ENCODE measurements at places on chromosomes 7 and 10. TPM values are rescaled to one million over a fixed set of nuclear protein-coding genes. Genes with fewer than 3 reads are reported as not detected.

- H3K36me3 ChIP-seq = no peaks in the 10 kb centered on the region
- H3K4me3 ChIP-seq = no peak overlapping the region
- H3K27ac ChIP-seq = no peak overlapping the region
Observed at GRCh38 chr10:121525251-121526134, 72.8 kb downstream of the FGFR2 start.

DNA sequence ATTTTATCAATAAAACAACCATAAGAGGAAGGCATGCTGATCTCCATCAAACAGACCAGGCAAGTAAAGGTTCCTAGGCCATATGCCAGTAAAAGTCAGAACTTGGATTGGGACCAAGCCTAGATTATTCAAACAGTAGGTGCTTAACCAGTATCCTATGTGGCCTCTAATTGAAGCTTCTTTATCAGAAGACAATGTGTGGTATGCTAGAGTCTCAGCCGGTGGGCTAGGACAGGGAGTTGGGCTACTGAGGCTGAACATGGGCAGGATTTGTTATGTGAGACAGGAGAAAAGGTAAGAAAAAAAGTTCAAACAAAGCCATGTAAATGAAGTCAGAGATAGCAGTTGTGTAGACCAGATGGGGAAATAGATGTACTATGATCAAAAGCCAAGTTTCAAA, 413.7 kb upstream of the GHITM start:
- H3K27me3 ChIP-seq = no peaks in the 10 kb centered on the region
- no peaks in the 10 kb centered on the region for H3K36me3 ChIP-seq
- no peak overlapping the region for H3K27ac ChIP-seq
- H3K4me3 ChIP-seq = no peak overlapping the region
- H3K4me1 ChIP-seq = no peaks in the 10 kb centered on the region

GRCh38 chr10:26438534-26439341, 597 bp downstream of the APBB1IP start:
- no peaks in the 10 kb centered on the region for H3K36me3 ChIP-seq
- DNase-seq = no peak

GRCh38 chr7:131145026-131145425, 182.7 kb upstream of the MKLN1 start:
- H3K27me3 ChIP-seq = no peaks in the 10 kb centered on the region
- no peak overlapping the region for H3K4me3 ChIP-seq
- no peaks in the 10 kb centered on the region for H3K4me1 ChIP-seq
- DNase-seq = no peak
- no peaks in the 10 kb centered on the region for H3K36me3 ChIP-seq

DNA sequence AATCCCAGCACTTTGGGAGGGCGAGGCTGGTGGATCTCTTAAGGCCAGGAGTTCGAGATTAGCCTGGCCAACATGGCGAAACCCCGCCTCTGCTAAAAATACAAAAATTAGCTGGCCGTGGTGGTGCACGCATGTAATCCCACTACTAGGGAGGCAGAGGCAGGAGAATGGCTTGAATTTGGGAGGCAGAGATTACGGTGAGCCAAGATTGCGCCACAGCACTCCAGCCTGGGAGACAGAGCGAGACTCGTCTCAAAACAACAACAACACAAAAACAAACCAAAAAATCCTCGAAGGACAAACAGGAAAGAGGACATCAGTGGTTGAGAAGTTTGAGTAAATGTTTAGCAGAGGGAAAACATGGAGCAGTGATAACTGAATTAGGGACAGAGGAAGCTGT, 52.3 kb upstream of the FAM3C start:
- H3K27me3 ChIP-seq = no peaks in the 10 kb centered on the region
- H3K27ac ChIP-seq = no peak overlapping the region
- no peaks in the 10 kb centered on the region for H3K4me1 ChIP-seq
- no peak overlapping the region for H3K4me3 ChIP-seq
- DNase-seq = no peak

DNA sequence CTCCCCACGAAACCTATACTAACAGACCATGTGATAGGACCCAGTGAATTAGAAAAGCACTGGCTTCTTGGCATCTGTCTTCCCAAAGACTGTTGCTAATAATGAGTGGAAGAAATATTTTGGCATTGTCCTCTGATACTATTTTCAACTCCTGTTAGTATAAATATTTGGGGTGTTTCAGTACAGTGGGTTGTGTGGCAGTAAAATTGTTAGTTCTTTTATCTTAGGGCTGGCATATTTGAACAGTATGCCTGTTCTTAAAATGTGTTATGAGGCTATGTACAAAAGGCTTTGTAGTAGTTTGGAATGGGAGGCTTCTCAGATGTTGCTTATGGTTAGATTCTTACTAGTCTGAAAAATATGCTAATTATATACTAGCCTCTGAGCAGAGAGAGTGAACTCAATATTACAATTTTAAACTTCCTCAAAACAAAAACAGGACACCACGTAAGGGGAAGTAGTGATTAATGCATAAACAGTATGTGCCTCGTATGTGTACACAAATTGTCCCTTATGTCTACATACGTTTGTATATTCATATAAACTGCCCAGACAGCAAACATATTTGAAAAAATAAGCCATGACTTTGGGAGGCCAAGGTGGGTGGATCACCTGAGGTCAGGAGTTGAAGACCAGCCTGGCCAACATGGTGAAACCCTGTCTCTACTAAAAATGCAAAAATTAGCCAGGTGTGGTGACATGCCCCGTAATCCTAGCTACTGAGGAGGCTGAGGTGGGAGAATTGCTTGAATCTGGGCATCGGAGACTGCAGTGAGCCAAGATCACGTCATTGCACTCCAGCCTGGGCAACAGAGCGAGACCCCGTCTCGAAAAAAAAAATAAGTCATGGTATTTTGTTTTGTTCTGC, 115.4 kb downstream of the ARID5B start:
- peaks cover 3% of the 10 kb centered on the region for H3K4me1 ChIP-seq
- no peaks in the 10 kb centered on the region for H3K27me3 ChIP-seq
- H3K36me3 ChIP-seq = no peaks in the 10 kb centered on the region
- H3K27ac ChIP-seq = no peak overlapping the region

GRCh38 chr10:93190372-93190771, 116.7 kb downstream of the CYP26A1 start:
- DNase-seq = no peak
- peaks cover 30% of the 10 kb centered on the region for H3K4me1 ChIP-seq
- H3K27me3 ChIP-seq = no peaks in the 10 kb centered on the region
- H3K27ac ChIP-seq = peak overlapping the region; percentile 58
- no peak overlapping the region for H3K4me3 ChIP-seq
- H3K36me3 ChIP-seq = no peaks in the 10 kb centered on the region

- no peaks in the 10 kb centered on the region for H3K27me3 ChIP-seq
- peak overlapping the region; percentile 84 for H3K27ac ChIP-seq
- H3K4me3 ChIP-seq = no peak overlapping the region
- no peaks in the 10 kb centered on the region for H3K36me3 ChIP-seq
- peak; percentile 37 for DNase-seq
Observed at GRCh38 chr7:101942603-101943210, 125.3 kb downstream of the CUX1 start.

DNA sequence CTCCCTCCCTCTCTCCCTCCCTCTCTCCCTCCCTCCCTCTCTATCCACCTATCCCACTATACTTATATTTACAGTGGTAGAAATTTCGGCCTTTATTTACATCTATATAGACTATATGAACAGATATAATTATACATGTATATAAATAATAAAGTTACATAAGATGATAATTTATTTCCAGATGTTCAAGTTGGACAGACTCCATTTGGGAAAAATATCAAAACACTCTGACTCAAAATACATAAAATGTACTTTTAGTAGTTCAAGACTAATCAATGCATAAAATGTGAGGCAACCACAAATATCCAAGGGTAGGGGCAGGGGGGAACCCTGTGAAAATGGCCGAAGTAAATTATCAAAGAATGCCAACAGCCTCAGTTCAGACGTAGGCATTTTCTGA, 203.0 kb downstream of the FANK1 start:
- DNase-seq = no peak
- H3K4me1 ChIP-seq = no peaks in the 10 kb centered on the region
- no peak overlapping the region for H3K27ac ChIP-seq
- H3K27me3 ChIP-seq = no peaks in the 10 kb centered on the region

GRCh38 chr7:41287559-41288335, 415.1 kb downstream of the INHBA start:
- H3K36me3 ChIP-seq = no peaks in the 10 kb centered on the region
- no peaks in the 10 kb centered on the region for H3K27me3 ChIP-seq
- 0 out of 2 replicates have a peak, but pooled peaks cover 7% of the 10 kb centered on the region for H3K4me1 ChIP-seq
- no peak overlapping the region for H3K27ac ChIP-seq
- DNase-seq = no peak

GRCh38 chr7:130896051-130896881, 162.3 kb upstream of the KLF14 start:
- peaks cover 95% of the 10 kb centered on the region for H3K4me1 ChIP-seq
- no peaks in the 10 kb centered on the region for H3K27me3 ChIP-seq
- peaks cover 71% of the 10 kb centered on the region for H3K36me3 ChIP-seq
- peak; percentile 73 for DNase-seq
- no peak overlapping the region for H3K4me3 ChIP-seq

DNA sequence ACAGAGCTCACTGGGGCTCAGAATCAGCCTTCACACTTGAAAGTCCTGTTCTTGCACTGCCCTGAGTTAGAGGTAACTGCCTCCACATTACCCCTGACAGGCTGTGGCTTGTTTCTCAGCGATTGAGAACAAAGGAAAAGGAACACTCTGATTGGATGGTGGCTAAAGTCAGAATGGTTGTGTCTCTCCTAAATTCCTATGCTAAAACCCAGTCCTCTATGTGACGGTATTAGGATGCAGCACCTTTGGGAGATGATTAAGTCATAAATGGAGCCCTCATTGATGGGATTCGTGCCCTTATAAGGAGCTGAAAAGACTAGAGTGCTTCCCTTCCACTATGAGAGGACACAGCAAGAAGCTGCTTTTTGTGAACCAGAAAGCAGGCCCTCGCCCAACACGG, 38.9 kb upstream of the DGKI start:
- H3K36me3 ChIP-seq = peaks cover 16% of the 10 kb centered on the region
- H3K27ac ChIP-seq = no peak overlapping the region
- H3K4me1 ChIP-seq = peaks cover 22% of the 10 kb centered on the region

DNA sequence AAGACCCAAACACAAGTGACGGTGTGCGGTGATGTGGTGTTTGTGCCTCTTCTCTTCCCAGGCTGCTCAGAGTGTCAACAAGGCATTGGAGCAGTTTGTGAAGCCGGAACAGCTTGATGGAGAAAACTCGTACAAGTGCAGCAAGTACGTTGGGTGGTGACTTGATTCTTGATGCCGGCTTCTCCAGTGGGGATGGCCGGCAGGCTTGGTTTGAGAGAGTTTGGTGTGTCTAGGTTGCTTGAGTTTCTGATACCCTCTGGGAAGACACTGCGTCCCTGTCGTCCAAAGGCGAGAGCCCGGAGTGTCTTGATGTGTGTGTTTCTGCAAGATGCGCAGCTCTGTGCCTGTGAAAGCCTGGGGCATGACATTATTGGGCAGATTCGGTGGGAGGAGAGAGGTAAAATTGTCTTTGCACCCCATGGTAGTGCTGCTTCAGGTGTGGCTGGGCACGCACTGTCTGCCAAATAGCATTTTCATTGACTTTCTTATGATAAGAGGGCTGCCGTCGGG, 111.8 kb downstream of the ANKRD61 start:
- no peak for DNase-seq
- no peaks in the 10 kb centered on the region for H3K4me1 ChIP-seq
- H3K27me3 ChIP-seq = no peaks in the 10 kb centered on the region
- H3K36me3 ChIP-seq = peaks cover 23% of the 10 kb centered on the region
- H3K4me3 ChIP-seq = no peak overlapping the region

DNA sequence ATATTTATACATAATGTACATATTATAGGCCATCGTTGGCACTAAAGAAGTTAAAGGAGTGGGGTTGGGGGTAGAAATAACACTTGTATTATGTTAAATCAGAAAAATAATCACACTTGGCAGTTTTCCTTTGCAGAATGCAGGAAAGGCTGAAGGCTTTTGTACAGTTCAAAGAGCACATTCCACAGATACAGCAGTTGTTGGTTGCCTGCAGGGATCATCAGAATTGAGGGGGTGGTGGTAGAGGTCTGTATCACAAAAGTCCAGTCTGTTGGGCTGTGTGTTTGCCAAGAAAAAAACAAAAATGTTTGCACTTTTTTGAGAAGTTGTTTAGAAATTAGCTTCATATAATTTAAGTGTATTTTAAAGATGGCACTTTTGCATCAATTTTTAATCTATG, 231.8 kb upstream of the FOXP2 start:
- H3K27ac ChIP-seq = no peak overlapping the region
- H3K27me3 ChIP-seq = no peaks in the 10 kb centered on the region
- H3K36me3 ChIP-seq = no peaks in the 10 kb centered on the region
- no peak overlapping the region for H3K4me3 ChIP-seq

GARIN1A gene
- total RNA-seq = 0.57 TPM

A1CF gene
- total RNA-seq = not detected

ACSM6 gene
- not detected for total RNA-seq

AMZ1 gene
- total RNA-seq = not detected

PRTFDC1 gene
- 12.3 TPM for total RNA-seq

CCZ1B gene
- total RNA-seq = 106 TPM

POP7 gene
- 62.7 TPM for total RNA-seq

Data from PC-9 (cell line).